Regular cardiac myocyte (primary cell): ENCODE measurements at places on chromosomes 13 and 19. TPM values are rescaled to one million over a fixed set of nuclear protein-coding genes. Genes with fewer than 3 reads are reported as not detected.

The ZNF773 gene
- total RNA-seq, result 24.0 and 44.5 TPM in 2 replicates

The OSCAR gene
- 1.1 and 1.2 TPM in 2 replicates for total RNA-seq

The IGFL1 gene
- total RNA-seq, result not detected in 2 replicates

The RGL3 gene
- total RNA-seq, result 2.3 and 7.0 TPM in 2 replicates

The FXYD1 gene
- 0.58 and 1.4 TPM in 2 replicates for total RNA-seq

The CLEC17A gene
- under 0.01 TPM in 2 replicates for total RNA-seq

The FREM2 gene
- not detected in 2 replicates for total RNA-seq

The CD177 gene
- under 0.01 and 0.28 TPM in 2 replicates for total RNA-seq

The ZNF814 gene
- total RNA-seq, result 5.9 and 10.2 TPM in 2 replicates
